ENCODE measurements at places on chromosomes 4 and X.

- no peak for DNase-seq
These were observed 1304.0 kb downstream of the FAM133A start for GRCh38 chrX:94977986-94978385.

- no peak for DNase-seq
These were observed 14.7 kb downstream of the GAK start for GRCh38 chr4:917466-917865.

GRCh38 chrX:40205471-40205870, 107.7 kb upstream of the BCOR start:
- DNase-seq, result no peak

DNA sequence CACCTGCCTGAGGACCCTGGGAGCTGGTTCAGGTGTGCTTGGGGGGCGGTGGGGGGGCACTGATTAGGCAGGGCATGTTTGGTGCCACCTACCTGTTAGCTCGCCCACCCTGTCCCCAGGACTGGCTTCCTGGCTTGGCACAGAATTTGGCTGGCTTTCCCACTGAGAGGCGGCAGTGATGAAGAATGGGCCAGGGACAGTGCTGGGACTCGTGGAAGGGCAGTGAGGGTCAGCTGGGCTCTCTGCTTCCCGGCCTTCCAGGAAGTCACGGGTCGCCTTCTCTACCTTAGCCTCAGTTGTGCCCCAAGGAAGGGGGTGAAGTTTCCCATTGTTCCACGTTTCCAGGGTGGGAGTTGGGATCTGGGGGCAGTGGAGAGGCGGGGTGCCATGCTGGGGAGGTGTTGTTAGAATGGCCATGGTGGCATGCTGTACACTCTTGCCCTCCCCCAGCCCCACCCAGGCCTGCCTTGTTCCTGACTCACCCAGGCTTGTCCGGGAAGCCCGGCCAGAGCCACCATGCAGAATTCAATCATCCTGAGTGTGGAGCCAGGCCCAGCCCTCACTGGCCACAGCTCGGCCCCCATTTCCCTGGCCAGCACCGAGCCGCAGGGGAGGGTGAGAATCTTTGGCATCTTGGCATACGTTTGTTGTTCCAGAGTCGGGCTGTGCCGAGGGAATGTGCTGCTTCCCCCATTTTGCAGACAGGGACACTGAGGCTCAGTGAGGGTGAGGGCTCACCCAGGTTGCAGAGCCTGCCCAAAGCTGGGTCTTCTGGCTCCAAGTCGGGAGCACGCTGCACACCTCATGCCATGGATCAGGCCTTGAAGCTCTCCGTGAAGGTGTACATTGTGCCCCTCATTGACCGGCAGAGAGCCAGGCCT, 21.9 kb upstream of the GPR78 start:
- no peak for DNase-seq

DNA sequence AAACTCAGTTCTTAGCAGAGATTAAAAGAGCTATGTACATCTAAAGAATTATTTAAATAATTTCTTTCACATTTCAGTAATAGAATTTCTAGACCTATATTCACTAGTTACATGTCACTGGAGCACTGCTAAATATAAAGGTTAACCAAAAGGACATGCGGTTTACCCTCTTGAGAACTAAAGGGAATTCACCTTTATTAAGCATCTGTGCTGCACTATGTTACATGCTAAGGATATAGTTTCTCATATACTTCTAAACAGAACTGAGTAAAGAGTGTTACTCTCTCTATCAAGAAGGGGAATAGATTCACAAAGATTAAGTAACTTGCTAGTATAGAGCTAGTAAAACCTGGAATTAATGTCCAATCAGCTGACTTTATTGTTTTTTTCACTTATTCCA, 7.6 kb downstream of the SPIN3 start:
- DNase-seq, result no peak

GRCh38 chr4:22678940-22679854, 13.5 kb upstream of the GBA3 start:
- no peak for DNase-seq

DNA sequence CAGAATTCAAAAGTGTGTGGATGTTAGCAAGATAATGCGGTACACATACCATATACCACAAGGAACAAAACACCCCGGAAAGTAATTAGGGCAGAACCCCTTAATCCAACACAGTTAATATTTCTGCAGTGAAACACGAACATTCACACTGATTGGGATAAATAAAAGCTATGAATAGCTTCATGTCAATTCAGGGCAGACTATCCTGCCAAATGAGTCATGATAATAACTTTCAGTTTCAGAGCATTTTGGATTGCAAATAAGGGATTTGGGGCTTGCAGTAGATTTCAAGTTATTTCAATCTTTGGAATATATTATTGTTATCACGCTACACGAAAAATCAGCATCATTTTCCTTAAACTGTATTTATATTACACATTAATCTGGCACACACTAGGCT, 24.3 kb downstream of the IRF2 start:
- DNase-seq, result no peak

DNA sequence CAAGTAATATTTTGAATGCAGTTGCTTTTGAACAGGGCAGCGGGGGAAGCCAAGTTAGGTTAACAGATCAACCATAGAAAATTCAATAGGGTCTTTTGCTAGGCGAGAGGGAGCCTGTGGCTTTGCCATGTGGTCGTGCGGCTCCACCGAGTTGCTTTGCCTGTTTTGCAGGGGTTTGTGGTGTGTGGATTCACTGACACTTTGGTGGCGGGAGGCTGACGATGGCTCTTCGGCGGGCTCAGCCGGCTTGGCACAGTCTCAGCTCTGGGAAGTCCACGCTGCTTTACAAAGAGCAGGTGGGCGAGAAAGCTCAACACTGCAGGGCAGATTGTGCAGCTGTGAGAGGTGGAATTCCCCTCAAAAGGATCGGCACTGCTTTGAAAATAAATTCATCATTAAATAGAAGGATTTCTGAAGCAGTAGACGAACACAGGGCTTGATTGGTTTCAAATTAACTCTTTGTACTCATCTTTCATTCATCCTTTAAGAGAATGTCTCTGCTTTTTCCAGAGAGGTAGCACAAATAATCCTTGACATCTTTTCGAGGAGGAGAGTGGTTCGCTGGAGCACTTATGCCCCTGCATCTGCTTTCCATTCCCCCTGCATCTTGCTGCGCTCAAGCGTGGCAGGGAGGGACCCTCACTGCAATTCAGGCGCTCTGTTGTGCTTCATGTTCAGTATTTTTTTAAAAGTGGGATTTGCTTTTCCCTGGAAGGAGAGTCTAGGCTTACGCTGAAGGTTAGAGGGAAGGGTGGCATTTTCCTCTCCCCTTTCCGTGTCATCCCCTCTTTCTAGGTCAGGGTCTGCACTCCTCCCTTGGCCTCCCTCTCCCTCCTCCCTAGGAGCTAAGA, 201.8 kb upstream of the LEF1 start:
- peak; percentile 45 for DNase-seq

DNA sequence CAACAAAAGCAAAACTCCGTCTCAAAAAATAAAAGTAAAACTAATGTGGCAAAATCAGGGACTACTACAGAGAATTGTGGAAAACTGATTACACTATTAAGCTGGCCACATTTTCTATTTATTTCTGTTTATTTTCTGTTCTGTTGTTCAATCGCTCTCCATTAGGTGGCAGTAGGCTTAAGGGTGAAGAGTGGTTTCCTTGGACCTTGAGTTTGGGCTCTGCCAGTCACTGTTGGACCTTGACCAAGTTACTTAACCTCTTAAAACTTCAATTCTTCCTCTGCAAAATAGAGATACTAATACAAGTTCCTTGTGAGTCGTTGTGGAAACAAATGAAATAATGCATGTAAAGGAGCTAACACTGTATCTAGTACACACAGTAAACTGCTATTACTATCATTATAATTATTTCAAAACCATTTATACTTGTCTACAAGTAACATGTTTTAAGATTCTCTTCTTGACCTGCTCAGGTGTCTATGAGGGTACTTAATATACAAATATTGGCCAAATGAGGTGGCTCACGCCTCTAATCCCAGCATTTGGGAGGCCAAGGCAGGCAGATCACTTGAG, 15.2 kb downstream of the HSD17B11 start:
- no peak for DNase-seq

DNA sequence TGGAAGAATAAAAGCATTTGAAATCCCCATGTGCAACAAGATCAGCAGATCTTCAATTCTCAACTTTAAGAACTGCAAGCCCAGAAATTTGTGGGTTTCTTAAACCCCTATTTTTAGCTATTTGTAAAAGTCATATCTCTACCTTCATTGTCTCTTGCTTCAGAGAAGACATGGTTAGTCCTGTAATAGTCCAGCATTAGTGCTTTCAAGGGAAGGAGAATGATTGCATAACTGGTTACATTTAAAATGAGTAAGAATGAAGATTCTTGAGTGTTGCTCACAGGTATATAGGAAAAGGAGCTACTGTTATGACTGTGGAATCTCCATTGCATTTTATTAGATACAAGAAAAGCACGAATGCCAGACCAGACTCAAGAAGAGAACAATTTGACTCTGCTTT, 84.0 kb downstream of the CCSER1 start:
- no peak for DNase-seq

DNA sequence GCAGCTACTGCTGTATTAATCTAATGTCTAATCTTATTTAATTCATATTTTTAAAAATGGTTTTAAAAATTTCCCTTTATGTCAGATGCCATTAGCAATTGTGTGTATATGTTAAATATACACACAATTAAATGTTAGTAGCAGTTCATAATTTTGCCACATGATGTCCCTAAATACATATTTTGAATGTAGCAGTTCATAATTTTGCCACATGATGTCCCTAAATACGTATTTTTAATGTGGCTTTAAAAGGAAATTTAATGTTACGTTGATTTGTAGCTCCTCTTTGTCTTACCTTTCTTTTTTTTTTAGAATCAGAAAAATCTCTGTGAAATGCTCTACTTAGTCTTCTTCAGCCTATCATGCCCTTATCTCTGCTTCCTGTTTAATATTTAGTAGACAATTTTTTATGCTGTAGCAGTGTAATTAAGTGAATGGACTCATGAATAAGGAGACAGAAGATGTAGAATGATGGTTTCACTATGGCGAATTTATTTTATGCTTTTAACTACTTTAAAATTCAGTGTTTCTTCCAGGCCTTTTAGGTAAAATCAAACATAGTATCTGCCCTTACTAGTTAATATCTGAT, 26.1 kb downstream of the RBM46 start:
- no peak for DNase-seq

DNA sequence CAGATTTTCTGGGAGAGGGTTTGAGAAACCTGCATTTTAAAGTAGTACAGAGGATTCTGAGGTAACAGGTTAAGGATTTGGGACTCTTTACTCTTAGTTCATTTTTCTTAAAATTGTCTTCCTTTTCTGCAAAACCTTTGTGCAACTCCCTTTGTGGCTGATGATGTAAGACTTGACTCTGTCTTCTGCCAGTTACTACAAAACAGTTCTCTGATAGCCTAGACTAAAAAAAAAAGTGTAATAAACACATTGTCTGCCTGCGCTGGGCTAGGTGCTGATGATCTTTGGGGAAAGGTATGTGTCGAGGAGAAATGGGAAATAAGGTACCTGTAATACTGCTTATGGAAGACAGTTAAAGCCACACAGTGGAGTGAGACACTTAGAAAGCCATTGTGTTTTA, 28.7 kb downstream of the IL13RA1 start:
- DNase-seq, result no peak

DNA sequence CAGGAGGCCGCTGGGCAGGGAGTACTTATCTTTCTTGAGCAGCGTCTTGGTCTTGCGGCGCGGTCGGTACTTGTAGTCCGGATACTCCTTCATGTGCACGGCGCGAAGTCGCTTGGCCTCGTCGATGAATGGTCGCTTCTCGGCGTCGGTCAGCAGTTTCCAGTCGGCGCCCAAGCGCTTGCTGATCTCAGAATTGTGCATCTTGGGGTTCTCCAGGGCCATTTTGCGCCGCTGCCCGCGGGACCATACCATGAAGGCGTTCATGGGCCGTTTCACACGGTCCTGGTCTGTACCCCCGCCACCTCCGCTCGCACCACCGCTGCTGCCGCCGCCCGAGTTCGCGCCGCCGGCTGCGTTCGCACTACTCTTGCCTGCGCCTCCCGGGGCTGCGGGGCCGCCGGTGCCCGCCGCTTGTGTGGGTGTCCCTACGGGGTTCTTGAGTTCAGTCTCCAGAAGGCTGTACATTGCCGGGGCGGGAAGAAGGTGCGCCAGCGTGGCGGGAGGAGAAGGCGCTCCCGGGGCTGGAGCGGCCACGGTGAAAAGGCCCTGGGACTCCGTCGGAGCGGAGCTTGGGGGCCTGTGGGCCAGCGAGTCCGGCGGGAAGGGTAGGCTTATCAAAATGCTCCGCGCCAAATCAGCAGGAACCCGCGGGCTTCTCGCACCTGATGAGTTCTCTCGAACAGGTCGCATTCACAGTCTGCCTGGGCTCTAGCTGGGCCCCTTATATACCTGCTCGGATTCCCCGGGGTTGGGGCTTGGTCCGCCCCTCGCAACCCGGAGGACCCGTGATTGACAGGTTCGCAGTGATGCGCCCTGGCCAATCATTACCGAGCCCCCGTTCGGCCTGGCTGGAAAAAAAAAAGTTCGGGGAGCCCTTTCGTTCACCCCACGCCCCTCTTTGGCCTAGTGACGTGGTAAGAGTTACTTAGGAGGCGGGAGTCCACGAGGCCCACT, at the start of gene SOX3:
Gene SOX3 (minus strand): TSS at position 699 of the 954 bp plus-strand sequence. CDS start 9 bp downstream, at position 690.
- DNase-seq, result no peak

GRCh38 chr4:68416591-68416990, 30.7 kb upstream of the TMPRSS11E start:
- no peak for DNase-seq

DNA sequence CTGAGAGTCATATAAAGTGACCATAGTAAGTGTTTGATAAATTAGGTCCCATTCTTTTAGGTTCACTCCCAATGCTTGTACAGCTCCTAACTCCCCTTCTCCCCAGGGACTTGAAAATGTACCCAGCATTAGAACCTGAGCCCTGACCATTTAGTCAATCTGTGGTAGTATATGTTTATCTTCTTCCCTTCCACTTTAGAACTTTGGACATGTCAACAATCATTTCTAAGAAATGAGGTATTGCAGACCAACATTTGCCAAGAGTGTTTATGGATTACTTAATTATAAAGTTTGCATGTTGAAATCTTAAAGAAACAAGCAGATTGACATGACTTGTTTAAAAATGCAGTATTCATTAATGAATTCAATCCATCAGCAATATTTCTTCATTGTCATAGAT, 26.0 kb downstream of the AFM start:
- DNase-seq, result no peak

- no peak for DNase-seq
These were observed 7.5 kb downstream of the ADD1 start for GRCh38 chr4:2850966-2851798.

Data from activated CD4-positive, alpha-beta T cell treated with anti-CD3 and anti-CD28 coated beads for 4 hours (primary cell).